ENCODE measurements at places on chromosomes 5 and 9.

DNA sequence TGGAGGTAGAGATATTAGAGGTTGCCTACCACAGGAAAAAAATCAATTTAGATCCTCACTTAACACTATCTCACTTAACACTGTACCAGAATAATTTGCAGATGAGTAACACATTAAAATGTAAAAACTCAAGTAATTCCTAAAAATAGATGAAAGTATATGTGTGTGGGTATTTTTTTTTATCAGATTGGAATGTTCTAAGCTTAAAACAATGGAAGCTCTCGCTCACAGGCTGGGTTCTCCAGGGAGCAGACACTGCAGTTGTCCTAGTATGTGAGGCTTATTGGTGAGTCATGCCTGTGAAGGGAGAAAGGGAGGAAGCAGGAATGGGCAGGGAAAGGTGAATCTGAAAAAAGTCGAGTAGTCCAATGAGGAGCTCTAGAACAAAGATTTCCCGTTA lies 181.3 kb upstream of the ZNF608 start:
- no peak for DNase-seq

- DNase-seq: no peak
These were observed 57.4 kb upstream of the ANKRD55 start for GRCh38 chr5:56290378-56291078.

GRCh38 chr9:38088006-38088925 lies 19.2 kb upstream of the SHB start:
- DNase-seq: peak; percentile 30

DNA sequence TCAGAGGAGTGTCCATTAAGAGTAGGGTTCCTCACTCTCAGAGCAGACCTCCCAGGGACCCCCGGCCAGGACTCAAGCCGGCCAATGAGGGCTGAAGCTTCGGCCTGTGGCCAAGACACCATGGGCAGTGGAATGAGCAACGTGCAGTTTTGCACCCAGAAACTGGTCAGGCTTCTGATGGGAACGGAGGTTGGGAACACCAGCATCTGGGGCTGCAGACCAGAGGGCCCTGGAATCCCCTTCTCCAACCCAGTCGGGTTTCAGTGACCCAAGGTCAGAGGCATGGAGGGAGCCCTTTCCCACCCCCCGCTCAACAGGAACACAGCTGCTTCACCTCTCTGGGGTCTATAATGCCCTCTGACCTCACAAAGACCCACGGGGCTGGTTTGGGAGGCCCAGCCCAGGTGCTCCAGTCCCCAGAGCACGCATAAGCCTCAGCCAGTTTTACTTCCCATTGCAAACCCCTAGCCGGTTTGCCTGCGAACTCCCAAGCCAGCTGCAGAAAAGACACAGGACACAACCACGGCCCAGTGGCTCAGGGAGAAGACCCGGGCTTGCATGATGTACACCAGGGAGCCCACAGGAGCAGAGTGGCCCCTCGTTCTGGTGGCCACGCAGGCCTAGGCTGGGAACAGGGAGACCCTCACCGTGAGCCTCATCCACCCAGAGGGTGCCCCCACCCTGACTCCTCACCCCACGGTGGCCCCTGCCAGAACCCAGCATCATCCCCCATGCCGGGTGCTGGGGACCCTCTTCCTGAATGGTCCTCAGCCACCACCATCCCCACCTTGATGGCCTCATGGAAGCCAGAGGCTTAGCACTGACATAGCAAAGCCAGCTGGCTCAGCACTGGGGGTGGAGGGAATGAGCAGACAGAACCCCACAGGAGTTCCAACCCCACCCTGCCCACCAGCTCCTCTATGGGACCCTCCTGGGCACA lies 30.6 kb downstream of the VAV2 start:
- DNase-seq: no peak

- no peak for DNase-seq
These were observed 182.7 kb downstream of the NR3C1 start for GRCh38 chr5:143220748-143221251.
